A673 (cell line): ENCODE measurements at places on chromosomes 2 and 18.

DNA sequence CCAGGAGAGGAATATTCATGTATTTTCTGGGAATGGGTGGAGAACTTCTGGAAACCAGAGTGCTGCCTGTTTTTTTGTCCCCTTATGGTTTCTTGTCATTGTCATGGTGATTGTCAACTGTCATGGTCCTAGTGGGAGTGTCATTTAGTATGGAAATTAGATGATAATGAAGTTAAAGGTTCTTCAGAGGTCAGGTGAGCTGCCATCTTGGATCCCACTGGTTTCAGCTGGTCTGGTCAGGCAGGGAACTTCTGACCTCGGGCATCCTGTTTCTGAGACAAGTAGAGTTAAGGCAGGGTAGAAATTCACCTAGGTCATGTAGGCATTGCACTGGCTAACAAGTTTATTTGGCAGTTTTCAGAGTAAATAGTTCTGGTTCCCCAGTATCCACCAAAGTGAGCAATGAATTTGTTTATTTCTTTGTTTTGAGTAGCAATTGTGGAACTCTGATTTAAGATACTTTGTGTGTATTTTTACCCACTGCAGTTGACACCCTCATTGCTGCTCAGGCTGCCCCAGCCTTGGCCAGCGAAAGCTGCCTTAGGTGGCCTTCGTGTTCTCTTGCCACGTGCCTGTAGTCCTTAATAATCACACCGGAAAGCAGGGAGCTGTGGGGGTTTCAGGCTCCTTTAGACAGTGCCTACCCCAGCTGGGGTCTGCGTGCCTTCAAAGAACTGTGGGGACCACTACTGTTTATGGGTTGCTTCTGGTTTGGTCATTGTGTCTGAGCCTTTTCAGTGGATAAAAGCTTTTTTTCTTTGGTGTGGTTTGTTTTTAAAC lies 48.7 kb downstream of the NCK2 start:
- DNase-seq = no peak

DNA sequence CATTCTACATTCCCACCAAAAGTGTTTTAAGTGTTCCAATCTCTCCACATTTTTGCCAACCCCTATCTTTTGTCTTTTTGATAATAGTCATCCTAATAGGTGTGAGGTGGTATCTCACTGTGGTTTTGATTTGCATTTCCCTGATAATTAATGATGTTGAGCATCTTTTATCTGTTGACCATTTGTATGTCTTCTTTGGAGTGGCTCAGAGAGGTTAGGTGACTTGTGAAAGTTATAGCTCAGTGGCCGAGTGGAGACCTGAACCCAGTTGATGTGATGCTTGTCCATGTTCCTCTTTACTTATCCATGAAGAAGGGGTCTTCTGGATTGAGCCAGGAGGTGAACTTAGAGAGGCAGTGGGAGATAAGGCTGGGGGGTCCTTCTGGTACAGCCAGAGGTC lies 78.8 kb downstream of the DDX1 start:
- DNase-seq = no peak

GRCh38 chr2:26885651-26886329 lies 37.9 kb downstream of the DPYSL5 start:
- no peak for DNase-seq

- DNase-seq = no peak
Observed at GRCh38 chr2:174588463-174588862, 9.1 kb downstream of the WIPF1 start.

DNA sequence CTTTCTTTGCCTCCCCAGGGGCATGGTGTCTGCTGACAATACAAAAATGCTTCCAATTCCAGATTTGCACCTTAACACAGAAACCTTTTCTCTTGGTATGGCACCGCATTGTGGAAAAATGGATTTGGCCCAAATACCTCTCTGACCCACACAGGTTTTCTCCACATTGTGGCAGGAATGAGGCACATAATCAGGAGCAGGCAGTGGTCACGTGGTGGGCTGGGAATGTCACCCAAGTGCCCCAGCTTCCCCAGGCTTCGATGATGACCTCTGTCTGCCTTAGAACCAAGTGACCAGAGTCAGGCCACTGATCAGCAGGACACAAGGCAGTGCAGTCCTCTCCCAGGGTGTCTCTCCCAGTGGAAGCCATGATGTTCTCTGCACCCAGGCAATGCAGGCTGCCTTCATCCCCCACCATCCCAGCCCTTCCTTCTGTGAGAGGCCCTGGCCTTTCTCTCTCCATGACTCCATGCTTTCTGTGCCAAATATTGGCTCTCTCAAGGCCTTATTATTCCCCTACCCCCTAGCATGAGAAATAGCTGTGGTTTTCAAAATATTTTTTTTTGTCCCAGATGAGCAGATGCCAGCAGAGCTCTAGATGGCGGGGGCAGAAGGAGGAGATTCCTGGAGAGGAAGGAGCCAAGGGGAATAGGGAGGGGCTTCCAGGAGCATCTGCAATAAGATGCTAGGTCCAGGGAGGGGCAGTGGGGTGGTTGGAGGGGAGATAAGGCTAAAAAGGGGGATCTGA lies 198.9 kb downstream of the ACKR3 start:
- DNase-seq = no peak

DNA sequence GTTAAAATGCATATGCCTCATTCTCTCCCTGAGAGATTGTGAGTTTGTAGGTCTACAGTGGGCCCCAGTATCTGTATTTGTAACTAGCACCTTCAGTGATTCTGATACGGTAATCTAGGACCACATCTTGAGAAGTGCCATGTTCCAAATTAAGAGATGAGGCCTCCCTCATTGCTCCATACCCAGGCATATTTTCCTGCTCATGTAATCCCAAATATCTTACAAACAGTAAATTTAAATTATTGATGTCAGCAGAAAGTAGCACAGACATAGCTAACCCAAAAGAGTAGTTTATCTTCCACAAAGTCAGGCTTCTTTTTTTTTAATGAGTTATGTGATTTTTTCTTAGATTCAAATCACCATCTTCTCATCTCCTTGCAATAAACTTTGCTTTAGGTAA lies 263.8 kb downstream of the SETBP1 start:
- DNase-seq = no peak

GRCh38 chr2:176162911-176163671 lies 6.0 kb downstream of the HOXD3 start:
- no peak for DNase-seq

DNA sequence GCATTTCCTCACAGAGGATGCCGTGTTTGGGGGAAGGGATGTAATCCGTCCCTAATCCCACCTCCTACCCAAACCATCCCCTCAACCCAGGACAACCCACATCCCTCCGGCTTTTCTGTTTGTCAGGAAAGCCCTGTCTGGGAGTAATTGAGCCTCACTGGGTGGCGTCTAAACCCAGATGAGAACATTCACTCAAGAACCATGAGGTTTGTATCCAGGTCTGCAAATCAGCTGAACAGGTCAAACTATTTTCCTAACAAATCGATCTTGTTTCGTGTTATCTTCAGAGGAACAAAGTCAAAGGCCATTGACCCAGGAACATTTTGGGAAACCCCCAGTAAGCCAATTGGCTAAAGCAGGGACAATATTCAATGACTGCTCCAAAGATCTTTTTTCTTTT lies 25.7 kb downstream of the CYP27C1 start:
- no peak for DNase-seq

GRCh38 chr2:98637401-98638147 lies 29.2 kb downstream of the UNC50 start:
- no peak for DNase-seq

GRCh38 chr2:176107731-176108181 lies 676 bp downstream of the HOXD11 start:
- peak; percentile 60 for DNase-seq

- DNase-seq = peak; percentile 75
Observed at GRCh38 chr2:161273038-161273760, 35.0 kb upstream of the PSMD14 start.

GRCh38 chr2:48529676-48530032 lies 300 bp upstream of the STON1 start:
- DNase-seq = no peak

DNA sequence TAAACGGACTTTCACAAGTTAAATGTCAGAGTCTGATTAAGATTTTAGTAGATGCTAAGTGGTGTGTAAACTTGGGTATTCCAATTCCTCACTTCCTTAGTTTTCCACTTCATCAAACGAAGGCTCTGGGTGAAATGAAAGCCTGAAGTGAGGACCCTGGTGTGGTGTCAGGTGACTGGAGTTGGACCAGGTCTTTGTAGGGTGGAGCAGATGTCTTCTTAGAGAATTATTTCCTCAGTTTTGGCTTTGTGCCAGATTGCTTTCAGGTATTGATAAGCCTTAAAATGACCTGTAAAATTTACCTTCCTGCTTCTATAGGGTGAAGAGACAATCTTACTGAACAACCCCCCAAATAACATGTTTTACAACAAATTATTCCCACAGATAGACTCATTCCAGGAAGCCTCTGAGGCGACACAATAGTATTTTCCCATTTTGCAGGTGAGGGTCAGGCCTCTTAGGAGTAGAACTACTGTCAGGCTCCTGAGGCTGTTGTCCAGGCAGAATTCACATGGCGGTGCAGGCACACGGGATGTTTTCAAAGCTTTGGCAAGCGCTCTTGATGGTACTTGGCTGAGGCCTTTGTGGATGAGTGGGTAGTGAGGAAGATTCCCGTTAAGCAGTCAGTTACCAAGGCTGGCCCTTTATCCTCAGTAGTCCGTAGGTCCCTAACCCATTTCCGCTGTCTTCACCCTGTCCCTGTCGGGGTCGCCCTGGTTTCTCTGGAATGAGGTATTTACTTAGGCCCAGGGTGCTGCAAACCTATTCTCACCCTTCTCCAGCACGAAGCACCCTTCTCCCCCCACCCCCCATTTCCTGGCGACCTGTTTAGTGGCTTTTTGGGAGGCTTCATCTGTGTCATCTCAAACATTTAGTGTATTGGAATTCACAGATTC lies 6.6 kb downstream of the RPS7 start:
- DNase-seq = no peak

DNA sequence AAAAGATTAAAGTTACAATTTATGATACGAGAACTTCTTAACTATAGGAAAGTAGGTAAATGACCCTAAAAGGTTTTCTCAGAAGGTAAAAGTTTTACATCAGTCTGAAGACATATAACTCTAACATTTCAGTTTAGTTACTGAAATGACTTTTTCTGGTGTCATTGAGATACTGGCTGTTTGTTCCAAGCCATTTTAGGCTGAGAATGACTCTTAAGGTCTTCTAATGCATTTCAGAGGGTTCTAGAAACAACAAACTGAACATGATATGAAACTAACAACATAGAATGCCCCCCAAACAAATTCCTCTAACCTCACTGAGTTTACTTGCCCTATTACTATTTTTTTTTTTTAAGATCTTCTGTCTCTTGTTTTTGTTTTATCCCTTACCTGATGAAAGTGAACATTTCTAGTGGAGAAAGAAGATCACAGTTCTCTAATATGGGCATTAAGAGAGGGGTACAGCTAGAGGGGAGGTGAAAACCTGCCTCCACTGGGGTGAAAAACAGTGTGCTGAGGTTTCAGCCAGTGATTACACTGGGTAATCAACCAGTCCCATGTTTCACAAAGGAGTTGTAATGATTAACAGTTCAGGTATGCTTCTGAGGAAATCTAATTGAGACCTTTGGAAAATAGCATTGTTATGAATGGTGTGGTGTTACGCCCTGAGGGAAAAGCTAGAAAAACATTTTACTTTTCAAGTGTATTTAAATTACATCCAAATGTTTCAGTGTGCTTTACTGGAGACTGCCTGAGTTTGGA lies 11.2 kb downstream of the NABP1 start:
- DNase-seq = no peak

- no peak for DNase-seq
Observed at GRCh38 chr2:125169022-125169763, 1144.1 kb downstream of the CNTNAP5 start.

DNA sequence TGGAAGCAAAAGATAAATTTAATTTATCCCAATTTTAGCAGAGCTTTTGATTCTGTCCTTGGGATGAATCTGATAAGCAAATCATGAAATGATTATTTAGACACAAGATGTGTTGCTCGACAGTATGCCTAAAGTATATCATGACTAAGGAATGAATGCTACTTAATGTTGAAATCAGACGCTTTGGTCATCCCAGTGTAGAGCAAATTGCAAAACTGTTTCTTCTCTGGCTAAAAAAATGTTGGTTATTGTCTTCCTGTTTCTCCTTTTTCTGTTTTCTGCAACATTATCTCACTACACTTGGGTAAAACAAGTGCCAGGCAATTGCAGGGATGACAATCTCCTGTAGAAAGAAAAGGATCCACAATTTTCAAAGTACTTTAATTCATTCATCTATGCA lies 66.4 kb downstream of the BABAM2 start:
- no peak for DNase-seq

GRCh38 chr18:2654928-2655177 lies 673 bp upstream of the SMCHD1 start:
- DNase-seq = no peak

GRCh38 chr2:204486321-204486720 lies 59.0 kb upstream of the PARD3B start:
- no peak for DNase-seq

DNA sequence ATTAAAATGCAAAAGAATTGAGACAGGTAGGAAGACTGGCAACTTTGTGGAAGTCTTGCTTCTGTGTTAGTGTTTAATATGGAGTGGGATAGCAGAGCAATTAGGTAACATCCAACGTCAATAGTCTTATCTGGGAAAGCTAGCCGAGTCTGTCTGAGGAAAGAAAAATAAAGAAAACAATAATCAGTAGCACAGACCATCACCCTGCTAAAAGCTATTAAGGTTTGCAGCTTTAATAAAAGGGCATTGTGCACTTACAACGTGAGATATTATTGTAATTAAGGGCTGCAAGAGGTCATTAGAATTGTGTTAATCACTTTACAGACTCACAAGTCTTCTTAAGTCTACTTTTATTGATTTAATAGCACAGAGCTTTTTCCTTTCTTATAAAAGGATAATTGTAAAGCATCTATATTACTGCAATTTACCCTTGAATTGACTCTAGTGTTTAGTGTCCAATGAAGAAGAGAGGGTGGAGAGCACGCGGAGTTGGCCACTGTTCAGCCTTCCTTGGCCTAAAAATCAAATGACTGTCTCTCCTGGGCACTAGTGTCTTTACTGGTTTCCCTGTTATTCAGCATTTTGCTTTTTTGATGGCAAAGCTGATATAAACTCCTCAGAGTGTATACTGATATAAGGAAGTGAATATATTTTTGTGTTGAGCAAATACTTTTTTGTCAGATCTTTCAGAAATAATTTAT lies 2.0 kb downstream of the CDH7 start:
- no peak for DNase-seq

DNA sequence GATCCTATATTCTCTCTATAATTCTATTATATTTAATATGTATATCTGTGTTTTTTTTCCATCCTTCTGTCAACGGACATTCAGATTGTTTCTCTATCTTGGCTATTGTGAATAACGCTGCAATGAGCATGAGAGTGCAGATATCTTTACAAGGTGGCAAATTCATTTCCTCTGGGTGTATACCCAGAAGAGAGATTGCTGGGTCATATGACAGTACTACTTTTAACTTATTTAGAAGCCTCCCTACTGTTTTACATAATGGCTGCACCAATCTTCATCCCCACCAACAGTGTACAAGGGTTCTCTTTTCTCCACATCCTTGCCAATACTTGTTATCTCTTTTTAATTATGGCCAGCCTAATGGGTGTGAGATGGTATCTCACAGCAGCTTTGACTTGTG lies 66.5 kb downstream of the TSPYL6 start:
- no peak for DNase-seq
